T-cell (primary cell): ENCODE measurements at places on chromosomes 4 and X. TPM values are rescaled to one million over a fixed set of nuclear protein-coding genes. Genes with fewer than 3 reads are reported as not detected.

GPC4 gene
- 0.32 TPM for total RNA-seq

FAM9B gene
- total RNA-seq = not detected

C1QTNF7 gene
- not detected for total RNA-seq

ATP1B4 gene
- not detected for total RNA-seq

GRCh38 chrX:110985470-110985869, 110.5 kb upstream of the PAK3 start:
- H3K27me3 ChIP-seq = no peaks in the 10 kb centered on the region

- peaks cover 4% of the 10 kb centered on the region for H3K36me3 ChIP-seq
- no peaks in the 10 kb centered on the region for H3K27me3 ChIP-seq
- no peaks in the 10 kb centered on the region for H3K4me1 ChIP-seq
- H3K27ac ChIP-seq = no peak overlapping the region
- no peak for DNase-seq
- no peak overlapping the region for H3K4me3 ChIP-seq
These were observed 66.5 kb downstream of the CHIC2 start for GRCh38 chr4:53997898-53998297.

- no peak overlapping the region for H3K4me3 ChIP-seq
- H3K27ac ChIP-seq = no peak overlapping the region
- no peaks in the 10 kb centered on the region for H3K4me1 ChIP-seq
- H3K27me3 ChIP-seq = no peaks in the 10 kb centered on the region
- DNase-seq = no peak
These were observed 29.0 kb upstream of the UBE2K start for GRCh38 chr4:39668887-39669286.

- H3K27me3 ChIP-seq = no peaks in the 10 kb centered on the region
- no peak overlapping the region for H3K27ac ChIP-seq
- peaks cover 4% of the 10 kb centered on the region for H3K4me1 ChIP-seq
These were observed 49.7 kb downstream of the FAM9B start for GRCh38 chrX:8984231-8984630.

DNA sequence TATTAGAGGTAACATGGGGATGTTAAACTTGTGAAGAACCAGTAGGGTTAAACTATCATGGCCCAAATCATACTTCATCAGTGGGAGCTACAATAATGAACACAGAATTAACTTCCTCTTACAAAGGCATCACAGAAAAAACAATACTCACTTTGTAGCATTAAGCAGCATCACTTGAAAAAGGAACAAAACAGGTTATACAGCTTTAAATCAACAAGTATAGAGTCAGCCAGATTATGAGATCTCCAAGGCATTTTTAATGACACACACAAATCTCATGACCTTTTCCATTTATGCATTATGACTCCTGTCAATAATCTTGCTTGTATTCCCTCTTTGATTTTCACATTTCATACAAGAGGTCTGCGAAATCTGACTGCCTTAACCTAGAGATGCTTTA, 18.3 kb downstream of the FBXL5 start:
- no peaks in the 10 kb centered on the region for H3K27me3 ChIP-seq
- H3K36me3 ChIP-seq = peaks cover 5% of the 10 kb centered on the region
- DNase-seq = no peak
- no peaks in the 10 kb centered on the region for H3K4me1 ChIP-seq
